ENCODE measurements at places on chromosomes 7 and 10. TPM values are rescaled to one million over a fixed set of nuclear protein-coding genes. Genes with fewer than 3 reads are reported as not detected.

Gene LOXL4
- 0.27 TPM for total RNA-seq

Gene PPP1R17
- 4.4 TPM for total RNA-seq

Gene CFAP69
- total RNA-seq, result 16.8 TPM

Gene UPF2
- 19.1 TPM for total RNA-seq

Gene IFIT1B
- 0.82 TPM for total RNA-seq

Gene ITIH5
- 19.4 TPM for total RNA-seq
